ENCODE measurements at places on chromosomes 5 and 9.

DNA sequence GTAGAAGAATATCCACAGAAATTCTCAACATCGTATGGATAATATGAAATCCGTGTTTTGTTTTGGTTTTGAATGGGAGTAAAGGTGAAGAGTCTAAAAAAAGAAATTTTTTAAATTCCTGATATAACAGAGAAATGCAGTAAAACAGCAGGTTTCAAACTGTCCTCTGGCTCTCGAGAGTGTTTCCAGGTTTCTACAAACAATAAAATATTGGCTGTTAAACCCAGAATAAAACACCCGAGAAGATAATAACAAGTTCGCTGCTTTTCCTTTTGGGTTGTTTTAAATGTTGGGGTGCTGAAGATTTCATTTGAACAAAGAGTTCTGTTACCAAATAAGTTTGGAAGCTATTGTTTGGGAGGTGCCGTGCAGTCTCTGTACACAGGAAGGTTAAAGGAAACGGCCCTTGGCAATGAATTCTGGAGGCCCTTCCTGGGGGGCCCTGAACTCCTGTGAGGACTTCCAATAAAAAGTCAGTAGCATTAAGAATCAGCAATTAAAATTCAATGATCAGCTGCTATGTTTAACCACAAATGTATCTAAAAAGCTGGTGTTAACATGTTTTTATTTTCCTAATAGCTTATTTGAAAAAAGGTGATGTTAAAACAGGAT lies 215.8 kb downstream of the TSSK1B start:
- no peak for DNase-seq

DNA sequence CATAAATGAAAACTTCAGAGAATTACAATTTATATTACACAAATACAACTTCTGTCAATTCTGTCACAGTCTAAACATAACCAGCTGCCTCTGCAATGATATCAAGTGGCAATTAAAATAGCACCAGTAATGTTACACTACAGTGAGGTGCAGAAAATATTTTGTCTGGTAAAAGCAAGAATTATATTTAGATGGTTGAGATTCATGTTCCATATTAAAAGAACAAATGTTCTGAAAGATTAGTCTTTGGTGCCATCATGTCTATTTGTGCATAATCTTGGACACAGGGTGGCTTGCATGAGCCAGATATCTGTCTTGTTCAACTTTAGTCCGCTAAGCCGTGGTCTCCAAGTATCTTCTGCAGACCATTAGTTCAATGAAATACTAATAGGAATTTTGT lies 29.0 kb upstream of the PRR16 start:
- DNase-seq = no peak

GRCh38 chr9:126956917-126957686 lies 42.5 kb downstream of the RALGPS1 start:
- no peak for DNase-seq

DNA sequence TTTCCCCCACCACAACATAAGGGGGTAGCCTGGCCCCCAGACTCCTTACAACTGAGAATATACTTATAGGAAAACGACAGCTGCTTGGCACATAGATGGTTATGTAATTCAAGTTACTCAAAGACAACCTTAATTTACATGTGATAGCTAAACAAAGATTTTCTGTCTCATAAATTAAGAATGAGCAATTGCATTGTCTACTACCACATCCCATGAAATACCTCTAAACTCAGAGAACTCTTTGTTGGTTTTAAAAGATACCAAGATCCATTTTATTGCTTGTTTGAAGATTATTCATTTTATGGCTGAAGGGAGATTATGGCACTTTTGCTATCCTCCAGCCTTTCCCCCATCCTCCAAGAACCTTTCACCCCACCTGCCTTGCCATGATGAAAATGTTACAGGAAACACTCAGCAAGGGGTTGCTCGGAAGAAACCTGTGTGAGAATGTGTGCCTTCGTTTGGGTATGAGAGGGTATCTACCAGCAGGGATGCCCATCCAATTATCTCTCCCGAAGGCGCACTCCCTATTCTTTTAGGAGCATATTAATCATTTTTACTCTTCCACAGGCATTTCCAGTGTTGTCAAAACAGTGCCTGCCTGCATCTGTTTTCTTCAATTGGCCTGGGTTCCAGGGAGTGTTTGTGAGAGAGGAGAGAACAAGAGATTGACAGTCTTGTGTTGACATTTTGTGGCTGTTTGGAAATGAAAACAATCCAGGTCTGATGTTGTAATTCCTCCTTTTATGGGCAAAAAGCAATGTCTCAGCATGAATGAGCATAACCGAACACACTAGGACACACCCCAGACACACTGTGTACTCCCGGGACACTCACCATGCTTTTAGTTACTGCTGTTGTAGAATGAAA lies 208.0 kb upstream of the ANKRD55 start:
- DNase-seq = no peak

- DNase-seq = no peak
These were observed 61.8 kb downstream of the ERAP1 start for GRCh38 chr5:96745844-96746531.

DNA sequence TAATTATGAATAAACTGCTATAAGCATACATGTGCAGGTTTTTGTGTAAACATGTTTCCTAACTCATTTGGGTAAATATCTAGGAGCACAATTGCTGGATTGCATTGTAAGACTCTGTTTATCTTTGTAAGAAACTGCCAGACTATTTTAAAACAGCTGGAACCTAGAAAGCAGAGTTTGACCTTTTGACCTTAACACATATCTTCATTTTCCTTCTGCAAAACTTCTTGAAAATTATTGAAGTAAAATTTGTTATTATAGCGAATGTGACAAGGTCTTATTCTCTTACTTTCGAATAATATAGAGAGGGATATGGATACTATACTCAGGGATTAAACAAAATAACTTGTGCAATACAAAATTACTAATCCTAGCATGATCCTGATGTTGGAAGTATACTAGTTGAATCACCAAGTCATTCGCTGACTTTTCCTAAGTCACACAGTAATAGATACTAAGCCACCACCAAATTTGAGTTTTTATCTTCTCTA lies 3.2 kb upstream of the ANXA1 start:
- no peak for DNase-seq

DNA sequence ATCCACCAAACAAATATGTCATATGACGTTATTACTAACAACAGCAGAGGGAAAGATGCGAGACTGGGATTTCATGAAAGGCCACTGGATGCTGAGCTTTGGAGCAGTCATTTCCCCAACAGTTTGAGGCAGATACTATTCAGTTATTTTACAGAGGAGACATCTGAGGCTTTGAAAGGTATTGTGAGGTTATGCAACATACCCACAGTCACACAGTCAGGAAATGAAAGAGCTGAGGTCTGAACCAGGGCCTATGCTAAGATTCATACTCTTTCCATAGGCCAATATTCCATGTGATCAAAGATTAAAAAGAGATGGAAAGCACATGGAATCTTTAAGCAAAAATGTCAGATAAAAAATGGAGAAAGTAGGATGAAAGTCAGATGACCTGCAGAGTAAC lies 63.0 kb downstream of the LPAR1 start:
- DNase-seq = no peak

GRCh38 chr9:123283455-123283854 lies 15.1 kb upstream of the STRBP start:
- DNase-seq = no peak

DNA sequence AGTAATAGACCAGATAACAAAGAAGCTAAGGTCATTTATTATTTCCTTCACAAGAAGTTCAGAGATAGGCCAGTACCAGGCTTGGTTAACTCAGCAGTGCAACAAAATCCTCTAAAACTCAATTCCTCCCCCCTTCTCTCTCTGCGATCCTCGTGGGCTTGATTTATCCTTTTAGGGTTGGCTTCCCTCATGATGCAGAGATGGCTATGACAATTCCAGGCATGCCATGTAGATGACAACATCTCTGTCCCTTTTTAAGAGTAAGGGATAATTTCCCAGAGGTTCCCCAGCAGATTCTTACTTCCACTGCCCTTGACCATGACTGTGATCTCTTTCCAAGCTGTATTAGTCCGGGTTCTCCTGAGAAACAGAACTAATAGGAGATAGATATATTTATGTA lies 28.7 kb upstream of the DAP start:
- no peak for DNase-seq

GRCh38 chr5:160539431-160539830 lies 117.8 kb downstream of the PTTG1 start:
- no peak for DNase-seq

- no peak for DNase-seq
These were observed 10.7 kb upstream of the IL17B start for GRCh38 chr5:149389552-149390495.

- DNase-seq = no peak
These were observed 820 bp downstream of the FBP1 start for GRCh38 chr9:94638335-94639060.
